ENCODE measurements at places on chromosomes 2 and 18.

GRCh38 chr2:56017784-56018183 lies 94.2 kb upstream of the EFEMP1 start:
- no peak for DNase-seq

- peak; percentile 69 for DNase-seq
Measured at GRCh38 chr2:162221064-162221463, 22.2 kb downstream of the FAP start.

GRCh38 chr2:42792087-42792582 lies 248 bp downstream of the HAAO start:
- no peak for DNase-seq

- no peak for DNase-seq
Measured at GRCh38 chr2:197308585-197308984, 2.0 kb downstream of the ANKRD44 start.

DNA sequence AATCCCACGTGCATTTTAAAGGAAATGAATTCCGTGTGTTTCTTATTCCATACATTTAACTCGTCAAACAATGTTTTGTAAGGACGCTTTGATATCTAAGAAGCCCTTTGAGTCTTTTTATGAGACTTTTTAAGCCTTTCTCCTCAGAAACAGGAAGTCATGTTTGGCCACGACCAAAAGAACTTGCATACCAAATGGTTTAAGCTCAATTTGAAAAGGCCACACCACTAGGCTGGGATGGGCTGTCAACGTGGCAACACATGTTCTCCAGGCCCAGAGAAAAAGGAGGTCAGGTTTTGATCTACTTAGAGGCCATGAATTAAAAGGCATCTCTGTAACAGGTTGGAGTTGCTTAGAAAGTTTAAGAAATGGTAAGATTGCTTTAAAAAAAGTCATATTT lies 441.8 kb downstream of the CMPK2 start:
- DNase-seq: no peak

- DNase-seq: no peak
Measured at GRCh38 chr2:71702071-71702970, 249.0 kb downstream of the DYSF start.

DNA sequence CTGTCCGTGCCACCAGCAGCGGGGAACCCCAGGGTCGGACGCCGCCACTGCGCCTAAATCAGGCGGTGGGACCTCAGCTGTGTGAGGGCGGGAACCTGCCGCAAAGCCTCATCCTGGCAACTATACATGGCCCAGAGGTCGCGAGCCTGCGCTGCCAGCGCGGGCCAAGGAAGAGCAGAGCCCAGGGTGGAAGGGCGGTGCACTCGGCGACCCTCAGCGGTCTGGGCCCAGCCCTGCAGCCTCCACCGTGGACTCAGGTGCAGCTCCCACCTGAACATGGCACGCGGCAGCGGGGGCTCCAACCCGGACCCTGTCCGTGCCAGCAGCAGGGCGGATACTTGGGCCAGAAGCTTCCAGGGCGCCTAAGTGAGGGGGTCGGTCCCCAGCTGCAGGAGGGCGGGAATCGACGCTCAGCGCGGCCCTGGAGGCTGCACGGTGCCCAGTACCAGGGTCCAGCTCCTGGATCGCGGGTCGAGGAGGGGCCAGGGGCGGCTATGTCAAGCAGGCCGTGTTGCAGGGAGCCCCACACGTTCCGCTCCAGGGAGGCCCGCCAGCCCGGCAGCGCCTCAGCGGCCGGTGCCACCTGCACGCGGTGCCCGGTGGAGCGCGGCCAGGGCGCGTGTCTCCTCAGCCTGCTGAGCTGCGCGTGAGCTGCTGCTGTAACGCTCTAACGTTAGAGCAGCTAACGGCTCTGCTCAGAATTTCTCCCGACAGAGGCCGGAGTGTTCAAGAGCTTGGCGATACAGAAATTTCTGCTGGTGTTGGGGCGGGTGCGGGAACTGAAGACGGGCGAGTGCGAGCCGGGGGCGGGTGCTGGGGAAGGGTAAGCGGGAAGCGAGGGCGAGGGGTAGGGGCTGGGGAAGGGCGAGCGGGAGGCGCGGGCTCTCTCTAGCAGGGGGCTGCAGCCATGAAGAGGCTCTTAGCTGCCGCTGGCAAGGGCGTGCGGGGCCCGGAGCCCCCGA lies at the start of gene ANKRD30B:
Gene ANKRD30B (plus strand): TSS at position 660 of the 962 bp plus-strand sequence. CDS start 248 bp downstream, at position 908.
- DNase-seq: no peak

GRCh38 chr2:96985181-96985945 lies 1.0 kb downstream of the FAM178B start:
- no peak for DNase-seq

DNA sequence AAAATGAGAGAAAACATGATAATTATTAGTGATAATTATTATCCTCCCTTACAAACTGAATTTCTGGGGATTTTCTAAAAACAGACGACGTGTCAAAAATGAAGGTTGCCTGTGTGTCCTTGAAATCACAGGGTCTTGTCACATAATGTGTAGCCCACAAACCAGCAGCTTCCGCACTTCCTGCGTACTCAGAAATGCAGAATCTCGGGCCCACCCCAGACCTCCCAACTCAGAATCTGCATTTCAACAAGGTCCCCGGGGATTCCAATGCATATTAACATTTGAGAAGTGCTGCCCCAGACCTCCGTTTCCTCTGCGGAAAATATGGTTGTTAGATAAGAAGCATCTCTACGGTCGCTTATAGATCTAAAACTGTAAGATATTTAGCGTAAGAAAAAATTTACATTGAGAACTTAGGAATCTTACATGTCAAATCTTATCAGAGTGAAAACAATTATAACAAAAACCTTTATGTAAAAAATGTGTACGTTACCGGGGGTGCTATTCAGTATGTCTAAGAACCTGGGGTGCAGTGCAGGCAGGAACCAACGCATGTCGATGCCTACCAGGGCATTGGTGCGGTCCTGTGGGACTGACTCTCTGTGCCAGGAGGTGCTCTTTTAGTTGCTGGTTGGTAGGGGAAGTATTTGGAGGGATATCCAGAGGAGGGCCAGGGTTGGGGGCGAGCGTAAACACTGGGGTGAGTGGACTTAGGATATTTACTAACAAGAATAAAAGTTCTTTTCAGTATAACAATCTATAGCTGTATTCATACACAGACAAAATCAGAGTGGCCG lies 15.2 kb downstream of the CDKL4 start:
- DNase-seq: no peak

DNA sequence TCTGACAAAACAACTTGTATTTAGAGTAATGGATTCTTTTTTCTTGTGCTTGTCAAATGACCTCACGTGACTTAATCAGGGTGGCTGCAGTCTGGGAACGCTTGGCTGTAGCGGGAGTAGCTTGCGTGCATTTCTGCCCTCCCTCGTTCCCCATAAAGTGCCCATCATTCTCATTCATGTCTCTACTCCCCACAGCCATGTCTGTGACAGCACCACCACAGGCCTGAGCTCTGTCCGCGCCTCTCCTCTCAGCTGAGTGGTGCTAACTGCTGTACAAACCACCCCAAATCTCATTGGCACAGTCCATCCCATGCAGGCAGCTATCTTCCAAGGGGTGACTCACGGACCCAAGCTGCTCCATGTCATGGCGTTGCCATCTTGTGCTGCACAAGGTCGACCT lies 161.7 kb downstream of the TSN start:
- DNase-seq: no peak

- no peak for DNase-seq
Measured at GRCh38 chr2:134324947-134325346, 71.1 kb downstream of the MGAT5 start.

DNA sequence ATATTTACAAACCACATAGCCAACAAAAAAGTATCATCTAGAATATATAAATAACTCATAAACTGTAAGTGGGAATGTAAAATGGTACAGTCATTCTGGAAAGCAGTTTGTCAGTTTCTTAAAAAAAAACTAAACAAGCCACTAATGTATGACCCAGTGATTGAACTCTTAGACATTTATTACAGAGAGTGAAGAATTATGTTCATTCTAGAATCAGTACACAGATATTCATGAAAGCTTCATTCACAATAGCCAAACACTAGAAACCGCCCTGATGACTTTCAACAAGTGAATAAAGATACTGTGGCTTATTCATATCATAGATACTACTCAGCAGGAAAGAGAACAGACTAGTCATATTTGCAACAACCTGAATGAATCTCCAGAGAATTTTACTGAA lies 1541.5 kb downstream of the LRP1B start:
- peak; percentile 21 for DNase-seq

- DNase-seq: peak; percentile 66
Measured at GRCh38 chr18:35143622-35144596, 96.9 kb upstream of the ZNF397 start.

DNA sequence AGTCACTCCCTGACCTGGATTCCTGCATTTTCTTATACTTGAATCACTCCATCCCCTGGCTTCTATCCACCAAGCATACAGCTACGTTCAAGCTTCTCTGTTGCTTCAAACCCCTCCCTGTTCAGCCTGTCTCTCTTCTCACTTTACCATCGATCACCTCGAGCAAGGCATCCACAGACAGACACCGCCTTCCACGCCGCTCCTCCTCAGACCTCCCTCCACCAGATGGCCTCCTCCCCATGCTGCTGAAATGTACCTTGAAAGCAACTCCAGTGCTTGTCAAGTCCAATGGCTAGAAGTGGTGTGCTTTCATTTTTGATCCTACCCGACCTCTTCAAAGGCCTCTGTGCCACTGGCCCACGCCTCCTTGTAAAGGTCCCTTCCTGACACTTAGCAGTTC lies 131.3 kb upstream of the ACAA2 start:
- DNase-seq: peak; percentile 17

DNA sequence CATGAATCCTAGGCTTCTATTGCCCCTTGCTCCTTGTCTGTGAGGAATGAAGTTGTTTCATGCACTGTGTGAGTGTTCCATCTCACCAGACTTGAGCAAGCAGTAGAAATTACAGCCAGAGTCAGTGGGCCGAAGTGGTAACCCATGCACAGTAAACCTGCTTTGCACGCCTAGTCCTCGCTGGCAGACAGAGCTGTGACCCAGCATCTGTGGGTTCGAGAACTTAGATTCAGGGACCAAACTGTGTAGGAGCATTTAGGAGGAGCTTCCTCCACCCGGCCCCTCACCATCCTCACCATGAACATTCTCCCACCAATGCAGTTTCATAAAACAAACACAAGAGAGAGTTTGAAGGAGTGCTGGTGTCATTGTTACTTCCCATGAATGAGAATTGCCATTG lies 21.6 kb upstream of the TEX51 start:
- DNase-seq: no peak

- DNase-seq: no peak
Measured at GRCh38 chr2:3490191-3491170, 28.9 kb downstream of the ADI1 start.

- DNase-seq: no peak
Measured at GRCh38 chr18:80179857-80180558, 67.3 kb downstream of the PARD6G start.

- DNase-seq: no peak
Measured at GRCh38 chr2:105256431-105257047, 15.0 kb downstream of the GPR45 start.

GRCh38 chr2:49935449-49935848 lies 781.1 kb upstream of the FSHR start:
- DNase-seq: no peak

- no peak for DNase-seq
Measured at GRCh38 chr2:16121231-16121985, 181.1 kb downstream of the MYCN start.

DNA sequence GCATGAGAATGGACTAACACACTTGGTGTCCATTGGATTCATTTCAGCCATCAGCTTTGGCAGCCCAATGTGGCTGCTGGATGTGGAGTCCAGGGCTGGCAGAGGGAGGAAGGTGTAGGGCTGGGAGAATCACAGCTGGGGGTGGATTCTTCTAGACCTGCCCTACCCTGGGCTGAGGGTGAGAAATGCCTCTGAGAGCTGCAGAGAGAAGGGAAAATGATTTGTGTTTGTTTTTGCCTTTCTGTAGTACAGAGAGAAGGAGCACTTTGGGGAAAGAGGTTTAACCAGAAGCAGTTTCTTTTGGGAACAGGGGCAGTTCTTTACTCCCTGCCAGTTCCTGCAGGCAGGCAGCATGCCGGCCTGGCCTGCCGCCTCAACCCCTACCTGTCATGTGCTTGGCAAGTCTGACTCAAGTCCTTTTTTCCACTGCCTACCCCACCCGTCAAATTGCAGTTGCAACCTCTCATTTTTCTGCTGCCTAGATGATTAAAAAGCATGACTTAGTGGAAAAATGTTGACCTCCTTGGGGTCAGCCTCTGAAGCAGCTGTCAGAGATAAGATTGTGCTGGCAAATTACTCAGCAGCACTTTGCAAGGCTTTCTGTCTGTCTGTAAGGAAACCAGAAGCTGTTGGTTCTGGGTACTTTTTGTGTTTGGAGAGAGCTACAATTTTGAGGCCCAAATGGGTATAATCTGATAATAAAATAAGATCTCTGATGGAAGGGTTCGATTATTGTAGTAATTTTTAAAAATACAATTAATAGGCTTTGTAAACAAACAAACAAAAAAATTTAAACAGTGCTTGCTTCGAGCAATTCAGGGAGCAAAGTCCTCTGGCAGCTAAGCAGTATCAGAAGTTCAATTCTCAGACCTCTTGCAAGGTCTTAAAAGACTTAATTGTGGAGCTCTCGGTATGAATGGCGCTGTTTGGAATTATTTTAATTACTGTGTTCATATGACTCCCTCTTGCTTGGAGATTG lies 21.7 kb downstream of the LBH start:
- DNase-seq: peak; percentile 56

DNA sequence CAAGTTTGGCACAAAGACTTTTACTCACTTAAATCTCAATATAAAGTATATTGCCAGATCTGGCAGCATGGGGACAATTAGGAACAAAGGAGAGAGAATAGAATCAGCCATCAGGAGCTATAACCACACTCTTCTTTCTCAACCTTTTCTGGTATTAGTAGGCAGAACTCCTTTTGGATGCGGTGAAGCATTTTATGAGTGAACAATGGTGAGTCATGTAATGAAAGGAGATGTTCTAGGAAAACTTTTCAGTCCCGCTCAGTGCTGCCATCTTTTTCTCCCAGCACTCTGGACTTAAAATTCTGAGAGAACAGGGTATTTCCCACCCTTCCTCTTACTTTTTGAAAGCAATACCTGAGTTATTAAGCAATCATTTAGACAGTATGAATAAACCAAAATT lies 32.2 kb downstream of the PLEKHA3 start:
- DNase-seq: peak; percentile 71

DNA sequence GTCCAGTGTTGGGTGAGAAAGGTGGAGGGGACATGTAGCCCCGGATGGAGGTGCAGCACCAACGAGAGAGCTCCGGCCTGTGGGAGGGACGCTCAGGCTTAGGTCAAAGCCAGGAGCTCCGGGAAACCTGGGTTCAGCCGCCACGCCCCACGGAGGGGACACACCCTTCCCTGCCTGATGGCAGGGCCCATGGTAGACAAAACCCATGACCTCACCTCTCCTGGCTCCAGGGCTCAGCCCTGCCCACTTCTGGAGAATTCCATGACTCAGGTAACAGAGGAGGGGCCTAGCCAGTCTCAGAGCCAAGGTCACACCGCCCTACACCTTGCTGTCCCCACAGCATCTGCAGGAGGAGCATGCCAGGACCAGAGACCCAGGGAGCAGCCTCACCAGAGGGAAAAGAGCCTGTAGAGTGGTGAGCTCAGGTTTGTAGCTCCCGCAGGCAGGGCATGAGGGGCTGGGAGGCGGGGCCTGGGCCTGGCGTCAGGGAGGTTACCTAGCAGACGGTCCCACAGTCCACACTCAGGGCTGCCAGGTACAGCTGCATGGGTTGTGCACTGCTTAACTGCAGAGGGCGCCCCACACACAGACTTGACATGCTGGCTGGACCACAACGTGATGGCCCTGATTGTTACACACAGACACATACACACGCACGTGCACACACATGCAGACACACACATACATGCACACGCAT lies 70.8 kb upstream of the SMAD7 start:
- DNase-seq: peak; percentile 41

All from fibroblast of mammary gland (primary cell).